ENCODE measurements at places on chromosomes 3 and 15.
A peak's percentile ranks its signal among the peaks of the same experiment; 100 is the strongest.

DNA sequence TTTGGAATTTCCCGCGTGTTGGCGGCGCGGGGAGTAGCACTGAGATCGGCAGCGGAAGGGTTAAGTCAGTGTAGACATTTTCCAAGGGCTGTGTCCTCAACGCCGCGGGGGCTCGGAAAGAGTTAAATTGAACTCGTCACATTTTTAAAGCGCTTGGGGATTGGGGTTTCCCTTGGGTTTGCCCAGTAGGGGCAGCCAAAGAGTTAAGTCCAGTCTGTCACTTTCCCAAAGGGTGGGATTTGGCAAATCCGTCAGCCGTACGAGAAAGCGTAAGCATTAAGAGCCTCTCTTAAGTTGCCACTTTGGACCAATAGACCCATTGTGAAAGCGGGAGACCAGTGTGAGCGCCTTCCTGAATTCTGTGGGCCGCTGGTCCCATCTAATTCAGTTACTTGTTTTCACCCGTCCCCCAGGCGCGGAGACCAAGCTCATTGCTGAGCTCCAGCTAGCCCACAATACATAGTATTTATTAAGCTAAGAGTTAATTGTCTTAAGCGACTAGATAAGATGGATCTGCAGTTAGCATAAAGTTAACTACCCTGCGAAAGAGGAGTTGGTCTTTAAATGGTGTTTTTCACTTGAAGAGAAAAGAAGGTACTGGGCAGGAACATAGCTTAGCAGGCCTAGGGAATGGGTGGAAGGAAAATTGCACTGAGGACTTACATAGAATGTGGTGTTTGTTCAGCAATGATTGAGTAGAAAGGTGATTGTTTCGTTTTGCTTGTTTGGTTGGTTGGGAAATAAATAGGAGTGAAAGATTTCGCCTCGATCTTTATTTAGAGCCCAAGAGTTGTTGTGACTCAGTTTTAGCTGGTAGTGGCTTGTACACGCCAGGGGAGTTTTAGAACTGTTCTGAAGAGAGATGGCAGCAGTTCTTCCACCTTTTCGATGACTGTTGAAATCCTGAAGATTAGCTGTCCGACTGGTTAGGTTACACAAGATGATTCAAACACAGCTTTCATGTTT, 932 bp downstream of the ARL8B start:
- peak; percentile 21 for DNase-seq

- DNase-seq: no peak
Observed at GRCh38 chr3:123287962-123288302, 86.2 kb downstream of the SEC22A start.

GRCh38 chr3:10459954-10460754, 45.2 kb downstream of the ATP2B2 start:
- peak; percentile 87 for DNase-seq

DNA sequence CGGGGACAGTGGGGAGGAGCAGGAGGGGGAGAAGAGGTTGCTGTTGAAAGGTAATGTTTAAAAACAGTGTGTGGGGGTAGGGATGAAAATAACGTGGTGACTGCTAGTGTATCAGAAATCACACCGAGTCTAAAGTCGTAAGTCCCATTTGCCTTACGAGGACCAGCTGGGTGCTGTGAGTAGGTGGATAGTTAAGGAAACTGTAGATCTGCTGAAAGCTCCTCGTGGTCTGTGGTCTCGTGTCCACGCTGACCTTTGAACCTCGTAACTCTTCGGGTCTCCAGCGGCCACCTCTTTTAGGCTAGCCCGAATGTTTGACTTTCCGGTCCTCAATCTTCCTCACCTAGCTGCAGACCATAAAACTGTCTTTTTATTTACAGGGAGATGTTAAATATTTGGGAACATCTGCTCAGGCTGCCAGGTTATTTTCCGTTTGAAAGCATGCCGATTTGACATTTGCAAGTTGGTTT, 29.3 kb upstream of the ST3GAL6 start:
- peak; percentile 41 for DNase-seq

DNA sequence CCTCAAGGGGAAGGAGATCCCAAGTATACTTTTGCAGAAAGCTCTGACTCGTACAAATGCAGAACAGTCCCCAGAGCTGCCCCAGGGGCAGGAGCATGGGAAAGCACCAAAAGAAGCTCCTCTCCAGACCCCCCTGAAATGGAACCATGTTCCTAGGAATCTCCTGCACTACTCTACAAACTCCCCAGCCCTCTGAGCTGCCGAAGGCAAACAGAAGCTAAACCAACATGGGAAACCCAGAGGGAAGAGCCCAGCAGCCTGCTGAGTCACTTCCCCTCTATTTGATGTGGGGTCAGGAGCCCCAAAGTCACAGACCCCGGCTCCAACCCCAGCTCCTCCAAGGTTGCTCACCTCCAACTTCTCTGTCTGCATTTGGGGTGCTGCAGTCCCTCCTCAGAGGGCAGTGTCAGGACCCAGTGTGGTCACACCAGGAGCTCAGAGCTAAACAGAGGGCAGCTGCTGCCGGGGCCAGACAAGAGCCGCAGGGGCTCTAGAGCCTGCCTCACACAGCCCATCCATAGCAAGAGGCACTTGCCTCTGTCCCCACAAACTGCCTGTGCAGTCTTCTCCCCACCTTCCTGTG, 3.8 kb upstream of the PLXNA1 start:
- no peak for DNase-seq

GRCh38 chr15:100328796-100329195, 13.0 kb downstream of the ADAMTS17 start:
- DNase-seq: no peak

DNA sequence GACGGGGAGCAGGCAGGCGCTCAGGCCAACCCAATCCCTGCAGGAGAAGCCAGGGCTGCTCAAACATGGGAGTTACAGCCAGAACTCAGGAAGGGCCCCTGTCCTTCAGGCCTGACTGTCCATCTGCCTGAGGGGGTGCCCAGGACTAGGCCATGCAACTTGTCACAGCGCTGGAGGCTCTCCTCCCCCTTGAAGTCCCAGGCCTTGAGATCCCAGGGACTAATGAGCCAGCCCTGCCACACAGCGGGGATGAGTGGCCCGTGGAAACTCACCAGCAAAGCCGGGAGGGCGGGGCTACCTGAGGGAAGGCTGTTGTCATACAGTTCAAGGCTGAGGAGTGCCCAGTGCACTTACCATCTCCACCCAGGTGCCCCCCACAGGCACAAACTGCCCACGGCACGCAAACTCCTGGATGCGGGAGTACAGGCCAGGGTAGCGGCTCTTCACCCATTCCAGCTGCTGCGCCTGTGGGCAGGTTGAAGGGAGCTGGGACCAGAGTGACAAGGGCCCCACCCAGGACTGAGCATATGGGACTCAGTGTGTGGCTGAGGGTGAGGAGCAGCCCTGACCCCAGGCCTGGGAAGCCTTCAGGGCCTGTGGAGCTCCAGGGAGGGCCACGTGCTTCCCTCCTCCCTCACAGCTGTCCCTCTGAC, 6.3 kb downstream of the MAN2C1 start:
- no peak for DNase-seq

DNA sequence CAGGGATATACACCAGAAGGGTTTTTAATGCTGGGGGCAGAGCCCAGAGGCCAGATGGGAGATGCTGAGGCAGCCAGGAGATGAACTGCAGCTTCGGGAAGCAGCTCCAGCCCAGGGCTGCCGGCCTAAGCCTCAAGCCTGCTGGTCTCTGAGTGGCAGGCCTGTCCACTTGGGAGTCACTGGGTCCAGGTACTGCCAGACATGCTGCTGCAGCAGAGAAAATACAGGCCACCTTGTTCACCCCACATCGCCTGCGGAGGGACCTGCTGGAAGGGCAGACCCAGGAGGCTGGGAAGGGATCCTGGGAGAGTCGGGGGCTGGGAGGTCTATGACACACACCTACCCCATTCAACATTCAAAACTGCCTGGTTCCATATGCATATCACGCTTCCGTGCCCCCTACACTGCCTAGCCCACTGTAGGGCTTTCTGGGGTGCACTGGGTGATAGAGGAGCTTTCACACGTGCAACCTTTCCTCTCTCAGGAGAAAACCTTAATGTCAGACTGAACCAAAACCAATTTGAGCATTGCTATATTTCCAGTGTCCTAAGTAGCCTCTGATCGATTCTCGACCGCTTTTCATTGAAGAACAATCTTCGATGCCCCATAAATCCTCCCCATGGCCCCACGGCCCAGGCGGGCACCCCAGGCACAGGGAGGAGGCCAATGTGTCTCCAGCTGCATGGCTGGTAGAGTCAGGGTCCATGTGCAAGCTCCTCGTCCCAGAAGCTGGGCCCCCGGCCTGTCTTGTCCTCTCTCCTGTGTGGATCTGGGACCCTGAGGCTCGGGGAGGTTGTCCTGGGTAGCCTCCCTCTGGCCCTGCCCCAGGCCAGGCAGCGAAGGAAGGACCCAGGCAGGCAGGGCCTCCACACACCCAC, 147.4 kb downstream of the ATP10A start:
- DNase-seq: no peak

GRCh38 chr3:106823701-106824100, 553.5 kb upstream of the CCDC54 start:
- DNase-seq: no peak

DNA sequence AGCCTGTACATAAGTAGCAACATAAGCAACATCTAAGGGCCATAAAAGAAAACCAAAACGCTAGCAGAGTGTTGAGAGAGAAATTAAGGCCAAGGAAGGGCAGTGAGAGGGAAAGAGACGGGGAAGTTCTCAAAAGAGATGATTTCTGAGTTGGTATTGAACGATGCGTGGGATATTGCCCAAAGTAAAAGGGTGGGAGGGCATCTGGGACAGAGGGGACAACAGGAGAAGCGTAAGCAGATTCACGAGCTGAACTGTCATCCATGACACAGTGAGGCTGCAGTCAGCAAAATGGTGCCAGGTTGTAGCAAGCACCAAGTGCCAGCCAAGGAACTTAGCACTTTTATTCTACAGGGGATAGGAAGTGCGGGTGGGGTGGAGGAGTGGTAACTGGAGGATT, 11.8 kb downstream of the NCEH1 start:
- no peak for DNase-seq

DNA sequence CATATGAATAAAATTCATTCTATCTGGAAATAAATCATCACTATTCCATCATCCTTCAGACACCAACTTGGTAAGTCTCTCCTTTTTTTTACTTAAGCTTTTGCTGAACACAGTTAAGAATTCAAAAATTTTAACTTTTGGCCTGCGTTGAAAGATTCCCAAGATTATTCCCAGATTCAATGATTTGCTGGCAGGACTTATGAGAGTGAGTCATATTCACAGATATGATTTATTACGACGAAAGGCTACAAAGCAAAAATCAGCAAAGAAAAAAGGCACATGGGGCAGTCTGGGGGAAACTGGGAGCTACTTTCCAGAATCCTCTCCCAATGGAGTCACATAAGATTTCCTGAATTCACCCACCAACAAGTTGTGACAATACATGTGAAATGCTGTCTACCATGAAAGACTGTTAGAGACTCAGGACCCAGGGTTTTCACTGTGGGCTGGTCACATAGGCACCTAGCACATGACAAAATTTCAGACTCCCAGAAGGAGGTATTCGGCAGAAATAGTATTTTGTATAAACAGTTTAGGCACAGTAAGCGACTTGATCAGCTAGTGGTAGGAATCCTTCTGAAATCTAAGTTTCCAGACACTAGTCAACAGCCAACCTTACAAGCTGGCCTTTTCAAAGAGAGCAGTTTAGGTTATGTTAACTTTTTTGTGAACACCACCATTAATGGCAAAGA, 82.1 kb downstream of the DLG1 start:
- DNase-seq: no peak

GRCh38 chr3:180184816-180185215, 148.1 kb upstream of the PEX5L start:
- DNase-seq: no peak

DNA sequence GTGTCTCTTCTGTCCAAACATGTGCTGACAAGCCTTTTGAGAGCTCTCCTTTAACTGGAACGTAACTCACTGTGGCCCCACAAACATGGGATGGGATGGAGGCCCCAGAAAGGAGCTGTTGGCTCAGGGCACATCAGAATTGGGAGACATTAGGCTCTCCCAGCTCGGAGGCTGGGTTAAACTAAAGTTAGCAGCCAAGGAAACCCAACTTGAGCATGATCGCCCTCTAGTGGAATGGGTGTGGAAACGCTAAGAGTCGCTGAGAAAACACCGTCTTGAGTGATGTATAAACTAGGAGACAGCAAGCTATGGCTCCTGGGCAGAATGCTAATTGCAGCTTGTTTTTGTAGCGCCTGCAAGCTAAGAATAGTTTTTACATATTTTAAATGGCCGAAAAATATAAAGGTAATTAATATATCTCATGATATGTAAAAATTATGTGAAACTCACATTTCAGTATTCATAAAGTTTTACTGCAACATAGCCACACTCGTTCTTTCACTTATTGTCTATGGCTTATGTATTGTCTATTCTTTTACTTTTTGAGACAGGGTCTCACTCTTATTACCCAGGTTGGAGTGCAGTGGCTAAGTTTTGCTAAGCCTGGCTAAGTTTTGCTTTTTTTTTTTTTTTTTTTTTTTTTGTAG, 138.8 kb upstream of the HACD2 start:
- DNase-seq: peak; percentile 94

DNA sequence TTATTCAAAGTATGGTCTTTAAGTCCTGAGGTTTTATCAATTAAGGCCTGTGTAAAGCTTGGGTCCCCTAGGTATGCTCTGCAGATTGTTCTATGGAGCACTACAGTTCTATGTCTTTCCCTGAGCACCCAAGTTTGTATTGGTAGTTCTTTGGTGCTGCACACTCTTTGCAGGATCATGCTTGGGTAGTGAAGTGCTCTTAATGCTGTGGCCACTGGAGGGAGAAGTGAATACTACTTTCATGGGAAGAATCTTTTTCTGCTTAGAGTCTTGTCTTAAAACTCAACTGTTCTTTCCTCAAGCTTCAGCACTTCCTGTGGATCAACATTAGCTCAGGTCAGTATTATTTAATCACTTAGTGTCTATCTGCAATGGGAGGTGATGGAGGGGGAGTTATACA, 93.6 kb upstream of the CFAP20DC start:
- DNase-seq: no peak

- DNase-seq: no peak
Observed at GRCh38 chr3:172803489-172803888, 53.0 kb downstream of the ECT2 start.

- DNase-seq: no peak
Observed at GRCh38 chr3:15998911-15999310, 175.6 kb upstream of the GALNT15 start.

- DNase-seq: no peak
Observed at GRCh38 chr15:62929000-62929357, 113.6 kb upstream of the TPM1 start.

GRCh38 chr3:176814285-176814684, 383.0 kb downstream of the TBL1XR1 start:
- DNase-seq: peak; percentile 75

- DNase-seq: no peak
Observed at GRCh38 chr15:33963831-33964664, 4.2 kb upstream of the CHRM5 start.

- no peak for DNase-seq
Observed at GRCh38 chr15:99411234-99411633, 154.6 kb upstream of the MEF2A start.

- DNase-seq: no peak
Observed at GRCh38 chr3:107545680-107546120, 22.9 kb downstream of the BBX start.

Data from SJCRH30 (cell line).